ENCODE measurements at places on chromosomes 3 and 15.
A peak's percentile ranks its signal among the peaks of the same experiment; 100 is the strongest.

- H3K36me3 ChIP-seq: no peaks in the 10 kb centered on the region
- peaks cover 47% of the 10 kb centered on the region for H3K4me1 ChIP-seq
- no peak overlapping the region for H3K4me3 ChIP-seq
- H3K27ac ChIP-seq: no peak overlapping the region
- DNase-seq: no peak
- no peaks in the 10 kb centered on the region for H3K27me3 ChIP-seq
Observed at GRCh38 chr15:63494408-63494807, 10.0 kb upstream of the USP3 start.

DNA sequence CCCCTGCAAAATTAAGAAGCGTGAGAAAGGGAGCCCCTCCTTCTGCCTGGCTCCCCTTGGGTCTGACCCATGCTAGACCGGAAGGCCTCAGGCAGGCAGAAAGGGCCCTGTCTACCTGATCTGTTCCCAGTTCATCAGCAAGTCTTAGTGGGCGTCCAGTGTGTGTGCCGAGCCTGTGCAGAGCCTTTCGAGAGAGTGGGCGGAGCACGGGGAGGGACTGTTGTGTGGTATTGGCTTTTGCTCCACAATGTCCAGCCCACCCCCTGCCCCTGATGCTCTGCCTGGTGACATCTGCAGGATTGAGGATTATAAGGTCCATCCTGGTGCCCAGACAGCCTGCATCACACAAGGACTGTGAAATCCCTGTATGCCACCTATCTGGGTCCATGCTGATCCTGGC is 82.9 kb downstream of the CHDH start:
- DNase-seq: no peak
- no peak overlapping the region for H3K4me3 ChIP-seq
- no peak overlapping the region for H3K27ac ChIP-seq
- no peaks in the 10 kb centered on the region for H3K27me3 ChIP-seq

GRCh38 chr3:172464306-172464705 is 16.1 kb upstream of the GHSR start:
- H3K27ac ChIP-seq: no peak overlapping the region
- H3K36me3 ChIP-seq: no peaks in the 10 kb centered on the region
- H3K4me1 ChIP-seq: no peaks in the 10 kb centered on the region
- H3K4me3 ChIP-seq: no peak overlapping the region

- H3K36me3 ChIP-seq: no peaks in the 10 kb centered on the region
- no peaks in the 10 kb centered on the region for H3K27me3 ChIP-seq
- H3K4me3 ChIP-seq: no peak overlapping the region
- DNase-seq: no peak
- no peak overlapping the region for H3K27ac ChIP-seq
Observed at GRCh38 chr15:80512726-80513660, 108.8 kb downstream of the ARNT2 start.

DNA sequence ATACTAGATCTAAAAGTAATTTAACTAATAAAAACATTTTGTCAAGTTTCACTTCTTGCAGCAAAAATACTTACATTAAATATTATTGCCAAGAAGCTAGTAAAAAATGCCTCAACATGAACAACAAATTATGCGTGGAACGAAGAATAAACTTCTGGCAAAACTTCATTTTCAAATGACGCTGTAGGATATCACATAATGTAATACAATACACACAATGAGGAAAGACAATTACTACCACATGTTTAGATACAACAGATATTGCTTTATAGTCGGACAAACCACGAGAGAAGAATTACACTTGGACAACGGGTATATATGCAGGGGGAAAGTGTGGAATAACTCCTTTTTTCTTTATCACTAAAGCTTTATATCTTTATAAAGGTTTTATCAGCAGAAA is 21.6 kb downstream of the P3H2 start:
- no peaks in the 10 kb centered on the region for H3K4me1 ChIP-seq
- no peak overlapping the region for H3K27ac ChIP-seq
- H3K36me3 ChIP-seq: no peaks in the 10 kb centered on the region
- H3K27me3 ChIP-seq: no peaks in the 10 kb centered on the region
- H3K4me3 ChIP-seq: no peak overlapping the region

DNA sequence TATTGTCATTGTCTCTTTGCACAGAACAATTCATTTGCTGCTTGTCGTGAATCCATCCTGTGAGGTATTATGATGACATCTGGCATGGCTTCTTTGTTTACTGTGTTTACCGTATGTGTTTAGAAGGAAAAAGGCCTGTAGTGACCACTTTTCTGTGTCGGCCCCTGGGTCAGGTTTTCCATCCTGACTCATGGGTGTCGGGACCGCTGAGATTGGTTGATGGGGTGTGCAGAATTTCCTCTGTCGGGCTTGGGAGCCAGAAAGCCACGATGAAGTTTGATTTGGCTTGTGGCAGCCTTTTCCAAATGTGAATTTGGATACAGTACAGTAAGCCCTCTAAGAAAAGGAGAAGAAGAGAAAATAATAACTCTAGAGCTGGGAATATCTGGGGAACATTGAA is 113.5 kb downstream of the FNDC3B start:
- H3K4me3 ChIP-seq: no peak overlapping the region
- peak overlapping the region; percentile 42 for H3K27ac ChIP-seq
- DNase-seq: no peak
- no peaks in the 10 kb centered on the region for H3K36me3 ChIP-seq
- H3K4me1 ChIP-seq: peaks cover 6% of the 10 kb centered on the region
- no peaks in the 10 kb centered on the region for H3K27me3 ChIP-seq

GRCh38 chr3:53711387-53711786 is 134.8 kb downstream of the CHDH start:
- no peak overlapping the region for H3K27ac ChIP-seq
- H3K4me1 ChIP-seq: no peaks in the 10 kb centered on the region
- H3K27me3 ChIP-seq: no peaks in the 10 kb centered on the region
- no peak overlapping the region for H3K4me3 ChIP-seq
- DNase-seq: no peak

GRCh38 chr3:28598165-28598564 is 249.5 kb upstream of the AZI2 start:
- no peak overlapping the region for H3K4me3 ChIP-seq
- no peaks in the 10 kb centered on the region for H3K36me3 ChIP-seq
- H3K27me3 ChIP-seq: no peaks in the 10 kb centered on the region
- no peak for DNase-seq

DNA sequence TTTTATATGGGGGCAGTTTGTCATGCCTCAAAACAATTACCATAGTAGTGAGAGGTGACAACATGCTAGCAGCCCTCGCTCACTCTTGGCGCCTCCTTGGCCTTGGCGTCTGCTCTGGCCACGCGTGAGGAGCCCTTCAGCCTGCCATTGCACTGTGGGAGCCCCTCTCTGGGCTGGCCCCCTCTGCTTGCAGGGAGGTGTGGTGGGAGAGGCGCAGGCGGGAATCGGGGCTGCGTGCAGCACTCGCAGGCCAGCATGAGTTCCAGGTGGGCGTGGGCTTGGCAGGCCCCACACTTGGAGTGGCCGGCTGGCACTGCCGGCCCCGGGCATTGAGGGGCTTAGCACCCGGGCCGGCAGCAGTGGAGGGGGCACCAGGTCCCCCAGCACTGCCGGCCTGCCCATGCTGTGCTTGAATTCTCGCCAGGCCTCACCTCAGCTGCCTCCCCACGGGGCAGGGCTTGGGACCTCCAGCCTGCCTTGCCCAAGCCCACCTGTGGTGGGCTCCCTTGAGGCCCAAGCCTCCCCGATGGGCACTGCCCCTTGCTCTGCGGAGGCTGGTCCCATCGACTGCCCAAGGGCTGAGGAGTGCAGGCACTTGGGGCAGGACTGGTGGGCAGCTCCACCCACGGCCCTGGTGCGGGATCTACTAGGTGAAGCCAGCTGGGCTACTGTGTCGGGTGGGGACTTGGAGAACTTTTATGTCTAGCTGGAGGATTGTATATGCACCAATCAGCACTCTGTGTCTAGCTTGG is 38.8 kb upstream of the EIF5A2 start:
- H3K4me3 ChIP-seq: no peak overlapping the region
- H3K36me3 ChIP-seq: no peaks in the 10 kb centered on the region
- H3K27ac ChIP-seq: no peak overlapping the region
- H3K27me3 ChIP-seq: no peaks in the 10 kb centered on the region

DNA sequence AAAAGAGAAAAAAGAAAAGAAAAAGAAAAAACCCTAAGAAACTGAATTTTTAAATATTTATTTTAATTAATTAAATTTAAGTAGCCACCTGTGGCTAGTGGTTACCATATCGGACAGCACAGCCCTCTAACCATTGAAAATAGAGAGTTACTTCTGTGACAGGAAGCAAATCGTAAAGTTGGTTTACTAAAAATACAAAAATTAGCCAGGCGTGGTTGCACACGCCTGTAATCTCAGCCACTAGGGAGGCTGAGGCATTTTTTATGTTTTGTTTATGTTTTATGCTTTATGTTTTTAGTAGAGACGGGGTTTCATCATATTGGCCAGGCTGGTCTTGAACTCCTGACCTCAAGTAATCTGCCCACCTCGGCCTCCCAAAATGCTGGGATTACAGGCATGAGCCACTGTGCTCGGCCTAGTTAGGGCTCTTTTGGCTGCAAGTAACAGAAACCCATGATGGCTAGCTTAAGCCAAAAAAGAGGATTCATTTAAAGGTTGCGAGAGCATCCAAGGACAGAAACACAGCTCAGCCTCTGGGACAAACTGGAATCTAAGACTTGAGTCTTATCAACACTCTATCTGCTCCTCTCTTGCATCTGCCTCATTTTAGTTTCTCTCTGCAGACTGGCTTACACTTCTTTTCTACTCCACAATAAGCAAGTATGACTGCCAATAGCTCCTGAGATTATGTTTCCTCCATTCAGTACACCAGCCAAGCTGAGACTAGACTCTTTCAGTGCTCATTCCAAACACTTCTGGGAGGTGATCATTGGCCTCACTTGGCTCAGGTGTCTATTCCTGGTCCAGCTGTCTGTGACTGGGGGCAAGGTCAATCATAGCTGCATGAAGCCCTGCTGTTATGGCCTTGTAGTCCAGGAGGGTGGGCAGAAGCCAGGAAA is 6.8 kb upstream of the SKIL start:
- H3K4me1 ChIP-seq: peaks cover 2% of the 10 kb centered on the region
- no peaks in the 10 kb centered on the region for H3K27me3 ChIP-seq
- no peaks in the 10 kb centered on the region for H3K36me3 ChIP-seq
- no peak overlapping the region for H3K27ac ChIP-seq
- no peak for DNase-seq
- H3K4me3 ChIP-seq: no peak overlapping the region

GRCh38 chr3:175526191-175526590 is 667.1 kb downstream of the NAALADL2 start:
- H3K27ac ChIP-seq: no peak overlapping the region
- no peak for DNase-seq
- H3K36me3 ChIP-seq: no peaks in the 10 kb centered on the region
- peak overlapping the region; percentile 33 for H3K4me3 ChIP-seq
- no peaks in the 10 kb centered on the region for H3K27me3 ChIP-seq
- H3K4me1 ChIP-seq: peaks cover 3% of the 10 kb centered on the region

- H3K4me1 ChIP-seq: no peaks in the 10 kb centered on the region
- H3K36me3 ChIP-seq: no peaks in the 10 kb centered on the region
- no peaks in the 10 kb centered on the region for H3K27me3 ChIP-seq
- H3K4me3 ChIP-seq: no peak overlapping the region
- no peak for DNase-seq
Observed at GRCh38 chr3:155889212-155889611, 18.8 kb downstream of the GMPS start.

DNA sequence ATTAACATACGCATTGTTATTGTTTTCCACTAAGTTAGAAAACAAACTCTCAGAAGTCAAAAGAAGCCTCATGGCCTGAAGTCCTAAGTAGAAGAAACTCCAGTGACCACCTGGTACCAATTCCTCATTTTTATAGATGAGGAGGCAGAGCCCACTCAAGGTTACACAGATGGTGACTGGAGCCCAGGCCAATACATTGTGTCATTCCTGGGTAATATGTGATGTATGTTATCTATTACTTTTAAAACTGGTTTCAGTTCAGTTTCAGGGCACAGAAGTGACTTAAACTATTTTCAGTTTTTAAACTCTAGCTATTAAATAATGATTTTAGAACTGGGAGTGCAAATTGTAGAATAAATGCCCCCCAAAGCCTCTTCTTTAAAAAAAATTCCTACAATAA is 66.7 kb upstream of the STXBP5L start:
- H3K27me3 ChIP-seq: no peaks in the 10 kb centered on the region
- H3K4me1 ChIP-seq: no peaks in the 10 kb centered on the region
- H3K4me3 ChIP-seq: no peak overlapping the region

GRCh38 chr3:15347737-15348110 is 15.3 kb upstream of the SH3BP5 start:
- peak overlapping the region; percentile 59 for H3K27ac ChIP-seq
- H3K27me3 ChIP-seq: no peaks in the 10 kb centered on the region
- H3K36me3 ChIP-seq: no peaks in the 10 kb centered on the region
- DNase-seq: no peak

DNA sequence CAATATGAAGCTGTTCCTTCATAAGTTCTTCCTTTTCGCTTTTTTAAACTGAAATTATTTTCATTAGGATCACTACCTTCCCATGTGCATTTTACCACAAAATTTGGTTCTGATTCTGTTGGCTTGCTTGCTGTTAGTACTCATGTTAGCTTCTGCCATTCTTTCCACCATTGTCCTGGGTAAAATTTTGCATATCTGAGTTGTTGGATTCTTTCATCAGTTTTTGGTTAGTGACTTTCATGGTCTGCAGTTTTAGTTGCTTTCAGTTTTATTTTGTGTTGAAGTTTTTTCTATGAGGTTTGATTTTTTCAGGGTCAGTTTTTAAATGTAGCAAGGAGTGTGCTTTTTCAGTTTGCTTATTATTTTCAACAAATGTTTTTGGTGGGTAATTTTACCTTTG is 71.9 kb downstream of the SMAD3 start:
- H3K27ac ChIP-seq: peak overlapping the region; percentile 56
- H3K4me1 ChIP-seq: peaks cover 73% of the 10 kb centered on the region
- no peak for DNase-seq
- no peak overlapping the region for H3K4me3 ChIP-seq
- H3K36me3 ChIP-seq: no peaks in the 10 kb centered on the region

DNA sequence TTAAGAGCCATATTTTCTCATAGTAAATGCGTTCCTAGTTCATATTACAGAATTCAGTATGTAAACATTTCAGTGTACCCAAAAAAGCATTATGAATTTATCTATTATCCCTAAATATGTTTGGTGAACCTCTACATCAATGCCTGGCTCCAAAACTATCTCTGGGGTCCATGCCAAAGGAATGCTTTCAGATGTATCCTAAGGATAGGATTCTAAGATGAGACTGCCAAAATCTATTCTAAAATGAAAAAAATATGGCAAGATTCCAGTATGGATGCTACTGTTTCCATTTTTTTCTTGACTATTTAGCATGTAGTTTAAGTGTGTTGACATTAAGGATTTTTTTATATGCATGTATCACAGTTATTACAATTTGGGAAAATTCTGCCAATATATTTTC is 18.8 kb downstream of the EIF5A2 start:
- no peaks in the 10 kb centered on the region for H3K36me3 ChIP-seq
- no peak overlapping the region for H3K4me3 ChIP-seq
- no peaks in the 10 kb centered on the region for H3K4me1 ChIP-seq
- H3K27ac ChIP-seq: no peak overlapping the region
- DNase-seq: no peak

- peaks cover 11% of the 10 kb centered on the region for H3K4me1 ChIP-seq
- no peaks in the 10 kb centered on the region for H3K27me3 ChIP-seq
- no peak overlapping the region for H3K27ac ChIP-seq
Observed at GRCh38 chr15:98905963-98906711, 101.5 kb downstream of the PGPEP1L start.
